ENCODE measurements at places on chromosomes 16 and 17.

- DNase-seq, result no peak
Measured at GRCh38 chr16:66272461-66272860, 94.0 kb upstream of the CDH5 start.

GRCh38 chr16:76114681-76115080, 162.5 kb upstream of the CNTNAP4 start:
- no peak for DNase-seq

GRCh38 chr16:74168445-74168844, 128.2 kb upstream of the PSMD7 start:
- DNase-seq, result no peak

- no peak for DNase-seq
Measured at GRCh38 chr17:10758062-10758461, 28.2 kb upstream of the TMEM220 start.

DNA sequence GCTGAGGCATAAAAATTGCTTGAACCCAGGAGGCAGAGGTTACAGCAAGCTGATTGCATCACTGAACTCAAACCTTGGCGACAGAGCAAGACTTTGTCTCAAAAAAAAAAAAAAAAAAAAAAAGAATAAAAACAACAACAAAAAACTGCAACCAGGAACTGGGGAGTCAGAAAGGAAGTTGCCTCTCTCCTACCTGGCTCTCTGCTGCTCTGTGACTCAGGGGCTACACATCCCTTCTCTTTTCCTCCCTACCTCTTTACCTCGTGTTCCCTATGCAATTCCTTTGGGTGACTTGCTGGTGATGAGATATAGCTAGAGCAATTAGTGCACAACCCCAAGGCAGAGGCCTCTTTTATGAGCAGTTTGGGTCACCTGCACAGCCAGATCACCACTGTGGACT, 95.9 kb downstream of the ABCC1 start:
- DNase-seq, result no peak

DNA sequence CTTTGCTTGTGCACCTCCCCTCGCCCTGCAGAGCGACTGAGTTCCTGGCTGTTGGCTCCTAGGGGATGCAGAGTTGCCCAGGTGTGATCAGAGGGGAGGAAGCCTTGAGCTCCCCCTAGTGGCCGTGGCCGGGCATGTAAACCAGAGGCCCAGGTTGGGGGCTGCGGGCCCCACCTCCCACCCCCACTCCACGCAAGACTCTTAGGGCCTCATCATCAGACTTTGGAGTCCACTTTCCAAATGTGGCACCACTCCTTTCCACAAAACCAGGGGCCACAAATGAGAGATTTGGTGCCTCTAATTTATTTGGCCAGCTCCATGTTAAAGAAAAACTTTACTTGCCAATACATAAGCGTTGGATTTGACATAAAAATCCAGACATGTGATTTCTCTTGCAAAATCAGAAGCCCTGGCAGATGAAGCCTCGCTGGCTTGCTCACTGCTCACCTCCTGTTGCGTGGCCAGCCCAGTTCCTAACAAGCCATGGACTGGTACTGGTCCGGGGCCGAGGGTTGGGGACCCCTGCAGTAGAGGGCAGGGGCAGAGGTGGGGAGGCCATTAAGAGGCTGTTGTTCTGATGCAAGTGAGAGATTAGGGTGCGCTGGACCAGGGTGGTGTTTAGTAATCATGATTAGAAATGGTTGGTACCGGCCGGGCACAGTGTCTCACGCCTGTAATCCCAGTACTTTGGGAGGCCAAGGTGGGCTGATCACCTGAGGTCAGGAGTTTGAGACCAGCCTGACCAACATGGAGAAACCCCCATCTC, 28.7 kb upstream of the GAS7 start:
- peak; percentile 68 for DNase-seq

GRCh38 chr16:85480727-85481101, 132.4 kb upstream of the GSE1 start:
- DNase-seq, result no peak

DNA sequence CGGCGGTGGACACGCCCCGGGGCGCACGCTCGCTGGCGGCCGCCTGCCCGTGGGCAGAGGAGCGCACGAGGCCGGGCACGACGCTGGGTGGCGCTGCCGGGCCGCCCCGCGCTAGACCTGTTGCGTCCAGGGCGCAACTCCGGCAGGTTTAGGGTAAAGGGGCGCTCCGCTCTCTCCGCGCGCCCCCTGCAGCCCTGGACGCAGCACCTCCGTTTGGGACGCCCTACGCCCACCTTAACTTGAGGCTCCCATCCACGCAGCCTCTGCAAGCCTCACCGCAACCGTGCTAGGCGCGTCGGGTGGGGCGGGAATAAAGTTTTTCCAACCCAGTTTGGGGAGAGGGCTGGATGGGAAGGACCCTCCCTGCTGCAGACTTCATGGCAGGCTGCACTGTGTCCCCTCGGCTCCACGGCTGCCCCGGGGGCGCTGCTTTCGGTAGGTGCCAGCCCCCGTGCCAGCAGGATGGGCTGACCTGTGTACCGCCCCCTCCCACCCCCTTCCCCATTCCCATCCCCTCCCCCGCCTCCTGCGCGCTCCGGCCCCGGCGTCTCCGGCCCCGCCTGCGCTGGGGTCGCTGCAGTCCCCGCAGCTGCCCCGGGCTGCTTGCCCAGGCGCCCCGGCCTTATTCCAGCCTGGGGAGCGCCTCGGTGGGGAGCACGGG, at the start of gene SYT17:
Gene SYT17, plus strand, starts transcription at position 531 of the 661 bp plus-strand sequence. CDS start 407 bp downstream, outside the sequence.
- peak; percentile 42 for DNase-seq

GRCh38 chr17:39009581-39010001, 42.4 kb upstream of the FBXO47 start:
- DNase-seq, result no peak

DNA sequence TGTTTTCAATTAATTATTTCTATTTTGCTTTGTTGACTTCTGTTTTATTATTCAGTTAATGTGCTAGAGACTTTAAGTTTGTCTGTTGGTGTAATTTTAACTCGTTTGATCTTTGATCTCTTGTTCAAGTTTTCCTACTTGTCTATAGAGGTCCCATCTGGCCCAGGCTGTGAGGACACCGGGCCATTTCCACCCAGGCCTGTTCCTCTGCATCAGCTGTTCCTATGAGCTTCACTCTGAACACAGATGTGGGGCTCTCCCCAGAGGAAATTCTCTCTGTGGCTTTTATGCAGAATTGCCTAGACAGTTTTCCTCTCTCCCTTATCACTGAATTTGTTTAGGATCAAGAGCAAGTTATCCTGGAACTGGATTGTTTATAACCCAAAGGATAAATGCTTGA, 44.7 kb downstream of the MYO18A start:
- DNase-seq, result no peak

DNA sequence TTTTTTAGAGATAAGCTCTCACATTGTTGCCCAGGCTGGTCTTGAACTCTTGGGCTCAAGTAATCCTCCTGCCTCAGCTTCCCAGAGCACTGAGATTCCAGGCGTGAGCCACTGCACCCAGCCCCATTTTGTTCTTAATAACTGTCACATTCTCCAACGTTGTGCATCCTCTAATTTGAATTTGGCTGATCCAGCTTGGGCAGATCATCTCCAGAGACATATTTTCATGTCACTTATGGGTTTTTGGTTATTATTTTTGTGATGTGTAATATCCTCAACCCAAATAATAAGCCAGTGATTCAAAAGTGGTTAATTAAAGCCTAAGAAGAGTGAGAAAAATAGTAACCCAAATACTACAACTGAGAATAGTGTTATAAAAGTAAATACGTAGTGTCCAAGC, 16.2 kb upstream of the COL1A1 start:
- DNase-seq, result no peak

- no peak for DNase-seq
Measured at GRCh38 chr17:10332515-10332914, 40.3 kb downstream of the MYH13 start.

DNA sequence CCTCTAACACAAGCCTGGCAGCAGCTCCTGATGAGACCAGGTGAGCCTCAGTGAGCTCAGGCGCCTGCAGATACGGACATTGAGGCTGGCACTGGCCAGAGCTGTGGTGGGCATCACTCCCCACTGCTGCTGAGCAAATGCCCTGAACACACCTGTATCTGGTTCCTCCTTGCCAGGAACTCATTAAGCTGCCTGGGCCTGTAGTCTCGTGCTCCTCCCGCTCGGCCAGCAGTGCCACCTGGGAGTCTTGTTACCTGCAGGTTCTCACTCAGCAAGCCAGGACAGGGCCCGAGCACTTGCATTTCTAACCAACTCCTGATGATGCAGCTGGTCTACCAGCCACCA, 13.3 kb downstream of the EIF4A3 start:
- no peak for DNase-seq

DNA sequence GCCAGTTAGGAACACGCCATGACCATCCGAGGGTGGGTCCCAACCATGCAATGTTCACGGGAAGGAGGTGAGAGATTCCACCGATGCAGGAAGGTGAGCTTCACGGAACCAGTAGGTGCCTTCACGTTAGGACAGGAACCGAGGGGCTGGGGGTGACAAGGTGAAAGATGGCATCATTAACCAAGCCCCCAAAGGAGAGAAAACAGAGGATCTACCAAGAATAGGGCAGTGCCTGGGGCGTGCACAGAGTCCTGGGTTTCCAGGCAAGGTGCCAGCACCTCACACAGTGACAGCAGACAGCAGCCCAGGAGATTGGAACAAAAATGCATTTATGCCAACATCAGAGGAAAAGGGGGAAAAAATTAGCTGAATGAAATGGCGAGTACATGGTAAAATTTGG, 137.9 kb downstream of the GSG1L start:
- no peak for DNase-seq

DNA sequence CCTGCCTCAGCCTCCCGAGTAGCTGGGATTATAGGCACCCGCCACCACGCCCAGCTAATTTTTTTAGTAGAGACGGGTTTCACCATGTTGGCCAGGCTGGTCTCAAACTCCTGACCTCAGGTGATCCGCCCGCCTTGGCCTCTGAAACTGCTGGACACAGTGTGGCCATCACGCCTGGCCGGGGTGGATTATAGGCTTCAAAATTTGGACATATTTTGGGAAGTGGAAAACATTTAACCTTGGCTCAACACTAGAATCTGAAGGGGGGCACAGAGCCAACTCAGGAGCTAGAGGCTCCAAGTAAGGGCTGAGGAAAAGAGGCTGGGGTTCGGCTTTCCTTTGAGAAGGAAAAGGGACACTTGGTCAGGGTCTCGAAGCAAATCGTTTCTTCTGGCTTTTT, 2.2 kb upstream of the CDK5R1 start:
- no peak for DNase-seq

GRCh38 chr16:55297062-55297909, 26.7 kb upstream of the IRX6 start:
- no peak for DNase-seq

- DNase-seq, result no peak
Measured at GRCh38 chr16:27398894-27399853, 2.8 kb upstream of the IL21R start.

DNA sequence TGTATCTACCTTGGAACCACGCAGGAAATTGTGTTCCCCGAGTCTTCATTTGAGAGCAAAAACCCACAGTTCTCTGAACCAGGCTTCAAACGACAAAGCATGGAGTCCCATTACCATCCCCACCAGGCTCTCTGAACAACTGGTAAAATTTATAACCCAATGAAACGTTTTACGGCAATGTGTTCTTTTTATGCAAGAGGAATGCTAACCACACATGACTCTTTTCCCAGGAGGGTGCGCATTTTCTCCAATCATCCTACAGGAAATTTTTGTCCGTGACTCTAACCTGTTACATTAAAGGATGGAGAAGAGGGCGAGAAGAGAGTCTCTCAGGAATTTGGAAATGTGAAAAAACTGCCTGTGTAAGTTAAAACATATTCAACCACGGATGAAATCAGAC, 17.8 kb downstream of the STX8 start:
- DNase-seq, result no peak

DNA sequence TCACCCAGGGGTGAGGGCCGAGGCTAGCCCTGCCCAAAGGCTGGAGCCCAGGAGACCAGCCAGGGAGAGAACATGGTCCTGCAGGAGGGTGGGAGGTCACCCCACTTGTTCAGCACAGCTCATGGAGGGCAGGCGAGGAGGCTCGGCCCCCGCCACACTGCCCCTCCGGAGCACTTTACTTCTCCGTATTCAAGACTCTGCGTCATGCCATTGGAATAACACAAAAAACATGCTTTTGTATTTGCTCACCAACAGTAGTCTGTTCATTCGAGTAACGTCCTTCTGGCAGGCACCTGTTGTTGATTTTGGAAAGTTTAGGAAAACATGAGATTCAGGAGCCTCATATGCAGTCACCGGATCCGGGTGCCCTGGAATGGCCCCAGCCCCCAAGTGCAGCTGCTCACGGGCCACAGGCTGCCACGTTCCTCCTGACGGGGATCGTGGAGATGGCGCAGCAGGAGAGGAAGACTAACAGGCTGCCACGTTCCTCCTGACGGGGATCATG, 81.1 kb upstream of the DNAH17 start:
- no peak for DNase-seq

DNA sequence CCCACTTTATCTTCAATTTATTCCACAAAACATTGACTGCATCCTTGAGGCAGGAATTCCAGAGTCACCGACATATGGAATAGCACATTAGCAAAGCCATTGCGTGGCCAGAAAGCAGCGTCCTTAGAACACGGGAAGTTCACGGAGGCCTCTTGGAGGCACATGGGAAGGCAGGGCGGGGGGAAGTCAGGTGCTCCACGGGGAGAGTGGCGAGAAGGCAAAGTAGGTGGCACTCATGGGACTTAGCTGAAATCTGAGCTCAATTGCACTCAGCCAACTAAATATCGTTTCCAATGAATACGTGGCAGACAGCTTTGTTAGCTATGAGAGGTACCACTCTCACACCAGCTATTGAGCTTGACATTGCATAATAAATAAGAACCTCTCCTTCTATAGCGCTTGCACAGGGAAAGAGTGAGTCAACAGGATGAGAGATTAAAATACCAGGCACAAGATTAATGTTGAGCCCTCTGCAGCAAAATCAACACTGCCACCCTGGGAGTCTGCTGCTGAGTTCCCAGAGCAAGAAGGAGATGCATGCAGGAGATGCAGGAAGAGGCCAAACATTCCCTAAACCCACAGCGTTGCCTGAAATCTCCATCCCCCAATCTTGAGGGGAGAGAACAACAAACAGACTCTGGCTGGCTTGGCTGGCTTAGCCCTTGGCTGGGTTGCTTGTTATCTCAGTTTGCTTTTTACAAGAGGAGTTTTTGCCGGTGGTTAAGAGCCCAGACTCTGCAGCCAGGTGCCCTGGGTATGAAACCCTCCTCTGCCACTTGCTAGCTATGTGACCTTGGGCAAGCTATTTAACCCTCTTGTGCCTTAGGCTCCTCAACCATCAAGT, 28.8 kb downstream of the ABCC12 start:
- no peak for DNase-seq

- DNase-seq, result no peak
Measured at GRCh38 chr16:82395212-82395611, 225.2 kb upstream of the MPHOSPH6 start.

DNA sequence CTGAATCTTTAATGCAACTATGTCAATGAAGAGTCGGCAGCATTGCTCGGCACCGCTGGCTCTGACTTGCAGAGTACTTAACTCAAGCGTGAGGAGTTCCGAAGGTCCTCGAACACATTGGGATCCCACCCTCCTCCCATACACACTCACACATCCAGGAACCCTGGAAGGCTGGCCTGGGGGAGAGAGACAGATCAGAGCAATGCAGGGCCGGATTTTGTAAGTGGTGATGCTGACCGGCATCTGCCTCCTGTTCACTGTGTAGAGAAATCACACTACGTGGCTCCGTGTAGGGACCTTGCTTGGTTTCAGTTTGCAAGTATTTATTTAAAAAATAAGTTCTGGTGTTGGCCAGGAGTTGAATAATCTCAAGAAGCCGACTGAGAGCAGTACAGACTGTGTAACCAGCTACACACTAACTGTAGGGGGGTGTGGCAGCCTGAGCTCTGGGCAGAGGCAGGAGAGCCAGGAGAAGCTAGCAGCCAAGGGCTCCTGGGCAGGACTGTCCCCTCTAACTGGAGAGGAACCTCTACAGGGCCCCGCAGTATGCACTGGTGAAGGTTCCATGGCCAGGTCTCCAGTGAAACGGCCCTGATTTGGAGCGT, 190.2 kb upstream of the TNRC6C start:
- no peak for DNase-seq
